ENCODE measurements at places on chromosomes 6 and 20. TPM values are rescaled to one million over a fixed set of nuclear protein-coding genes. Genes with fewer than 3 reads are reported as not detected.

DNA sequence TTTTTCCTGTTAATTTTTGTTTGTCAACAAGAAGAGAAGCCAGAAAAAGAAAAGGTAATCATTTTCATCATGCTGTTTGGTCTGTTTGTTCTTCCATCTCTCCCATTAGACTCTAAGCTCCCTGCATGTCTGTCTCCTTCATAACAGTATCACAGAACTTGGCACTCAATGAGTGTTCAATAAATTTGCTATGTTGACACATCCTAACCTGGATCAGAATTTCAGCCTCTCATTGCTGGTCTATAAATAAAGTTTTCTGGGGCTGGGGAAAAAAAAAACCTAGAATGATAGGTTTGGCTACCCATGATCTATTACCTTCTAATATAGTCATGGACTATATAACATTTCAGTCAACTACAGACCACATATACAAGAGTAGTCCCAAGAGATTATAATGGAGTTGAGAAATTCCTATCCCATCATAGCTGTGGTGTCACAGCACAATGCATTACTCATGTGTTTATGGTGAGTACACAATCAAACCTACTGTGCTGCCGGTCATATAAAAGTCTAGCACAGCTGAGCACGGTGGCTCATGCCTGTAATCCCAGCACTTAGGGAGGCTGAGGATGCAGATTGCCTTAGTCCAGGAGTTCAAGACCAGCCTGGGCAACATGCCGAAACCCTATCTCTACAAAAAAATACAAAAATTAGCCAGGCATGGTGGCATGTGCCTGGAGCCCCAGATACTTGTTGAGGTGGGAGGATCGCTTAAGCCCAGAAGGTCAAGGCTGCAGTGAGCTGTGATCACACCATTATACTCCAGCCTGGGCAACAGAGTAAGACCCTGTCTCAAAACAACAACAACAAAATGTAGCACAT is 5.9 kb downstream of the NUDT3 start:
- no peak overlapping the region for H3K27ac ChIP-seq
- H3K36me3 ChIP-seq, result no peaks in the 10 kb centered on the region
- no peak overlapping the region for H3K4me3 ChIP-seq
- peaks cover 10% of the 10 kb centered on the region for H3K4me1 ChIP-seq

DNA sequence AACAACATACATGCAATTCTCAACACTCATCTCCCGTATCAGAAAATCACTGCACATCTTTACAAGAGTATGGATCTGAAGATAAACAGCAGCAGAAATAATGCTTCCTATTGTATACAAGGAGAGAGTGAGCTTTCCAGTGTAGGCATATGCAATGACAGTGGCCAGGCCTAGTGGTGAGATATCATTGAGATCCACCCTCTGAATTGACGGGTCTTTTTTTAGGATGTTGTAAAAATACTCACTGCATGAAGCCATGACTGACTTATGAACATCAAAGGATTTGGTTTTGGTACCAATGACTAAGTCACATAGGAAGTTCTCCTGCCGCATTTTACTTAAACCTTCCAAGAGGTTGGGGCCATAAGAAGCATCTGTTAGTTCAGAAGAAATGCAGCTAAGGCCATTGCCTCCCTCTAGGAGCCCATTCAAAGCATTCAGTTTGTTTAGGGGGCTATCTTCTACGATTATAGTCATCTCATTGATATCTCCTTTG is 10.8 kb downstream of the KLHL31 start:
- peaks cover 4% of the 10 kb centered on the region for H3K4me1 ChIP-seq
- no peak overlapping the region for H3K4me3 ChIP-seq
- DNase-seq, result no peak
- H3K27ac ChIP-seq, result no peak overlapping the region
- H3K36me3 ChIP-seq, result no peaks in the 10 kb centered on the region

Gene CTAGE9
- polyA plus RNA-seq, result not detected

GRCh38 chr6:125816828-125817280 is 26.1 kb downstream of the NCOA7 start:
- peaks cover 5% of the 10 kb centered on the region for H3K36me3 ChIP-seq
- no peaks in the 10 kb centered on the region for H3K27me3 ChIP-seq
- peaks cover 5% of the 10 kb centered on the region for H3K4me1 ChIP-seq
- no peak overlapping the region for H3K27ac ChIP-seq

Data from naive thymus-derived CD4-positive, alpha-beta T cell (primary cell).